ENCODE measurements at places on chromosomes 13 and 19. TPM values are rescaled to one million over a fixed set of nuclear protein-coding genes. Genes with fewer than 3 reads are reported as not detected.

Gene KRTDAP
- not detected for total RNA-seq

Gene ZNF728
- total RNA-seq, result 4.7 TPM

Gene UHRF1
- total RNA-seq, result 0.45 TPM

Gene SOX1
- total RNA-seq, result not detected

Gene SCGB2B2
- total RNA-seq, result 0.51 TPM

Gene TMPRSS9
- 0.12 TPM for total RNA-seq

Gene OLFM2
- total RNA-seq, result 6.2 TPM

Gene OR10H1
- not detected for total RNA-seq

Gene ZNF441
- total RNA-seq, result 5.6 TPM

Gene ACER1
- not detected for total RNA-seq

Gene MUC16
- 0.25 TPM for total RNA-seq
